Caco-2 (cell line): ENCODE measurements at places on chromosomes 7 and 10.

GRCh38 chr7:66542049-66542448, 86.6 kb upstream of the KCTD7 start:
- DNase-seq = no peak

DNA sequence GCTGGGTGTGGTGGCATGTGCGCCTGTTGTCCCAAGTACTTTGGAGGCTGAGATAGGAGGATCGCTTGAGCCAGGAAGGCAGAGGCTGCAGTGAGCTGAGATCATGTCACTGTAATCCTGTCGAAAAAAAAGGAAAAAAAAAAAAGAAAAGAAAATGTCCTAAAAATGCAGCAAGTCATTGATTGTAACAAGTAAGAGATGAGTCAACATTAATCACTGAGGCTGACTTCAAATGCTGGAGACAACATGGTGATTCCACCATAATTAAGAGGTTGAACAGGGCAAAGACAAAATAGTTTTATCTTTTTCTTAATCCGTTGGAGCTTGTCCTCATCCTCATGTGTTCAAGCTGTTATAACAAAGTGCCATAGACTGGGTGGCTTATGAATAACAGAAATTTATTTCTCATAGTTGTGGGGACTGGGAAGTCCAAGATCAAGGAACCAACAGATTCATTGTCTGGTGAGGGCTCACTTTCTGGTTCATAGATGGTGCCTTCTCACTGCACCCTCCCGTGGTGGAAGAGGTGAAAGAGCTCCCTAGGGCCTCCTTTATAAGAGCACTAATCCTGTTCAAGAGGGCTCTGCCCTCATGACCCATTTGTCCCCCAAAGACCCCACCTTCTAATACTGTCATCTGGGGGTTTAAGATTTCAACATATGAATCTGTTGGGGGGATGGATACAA, 60.3 kb downstream of the TBXAS1 start:
- DNase-seq = no peak

GRCh38 chr10:9188022-9188810, 1133.7 kb downstream of the GATA3 start:
- DNase-seq = no peak

- no peak for DNase-seq
Observed at GRCh38 chr7:117347480-117347879, 24.6 kb upstream of the WNT2 start.

DNA sequence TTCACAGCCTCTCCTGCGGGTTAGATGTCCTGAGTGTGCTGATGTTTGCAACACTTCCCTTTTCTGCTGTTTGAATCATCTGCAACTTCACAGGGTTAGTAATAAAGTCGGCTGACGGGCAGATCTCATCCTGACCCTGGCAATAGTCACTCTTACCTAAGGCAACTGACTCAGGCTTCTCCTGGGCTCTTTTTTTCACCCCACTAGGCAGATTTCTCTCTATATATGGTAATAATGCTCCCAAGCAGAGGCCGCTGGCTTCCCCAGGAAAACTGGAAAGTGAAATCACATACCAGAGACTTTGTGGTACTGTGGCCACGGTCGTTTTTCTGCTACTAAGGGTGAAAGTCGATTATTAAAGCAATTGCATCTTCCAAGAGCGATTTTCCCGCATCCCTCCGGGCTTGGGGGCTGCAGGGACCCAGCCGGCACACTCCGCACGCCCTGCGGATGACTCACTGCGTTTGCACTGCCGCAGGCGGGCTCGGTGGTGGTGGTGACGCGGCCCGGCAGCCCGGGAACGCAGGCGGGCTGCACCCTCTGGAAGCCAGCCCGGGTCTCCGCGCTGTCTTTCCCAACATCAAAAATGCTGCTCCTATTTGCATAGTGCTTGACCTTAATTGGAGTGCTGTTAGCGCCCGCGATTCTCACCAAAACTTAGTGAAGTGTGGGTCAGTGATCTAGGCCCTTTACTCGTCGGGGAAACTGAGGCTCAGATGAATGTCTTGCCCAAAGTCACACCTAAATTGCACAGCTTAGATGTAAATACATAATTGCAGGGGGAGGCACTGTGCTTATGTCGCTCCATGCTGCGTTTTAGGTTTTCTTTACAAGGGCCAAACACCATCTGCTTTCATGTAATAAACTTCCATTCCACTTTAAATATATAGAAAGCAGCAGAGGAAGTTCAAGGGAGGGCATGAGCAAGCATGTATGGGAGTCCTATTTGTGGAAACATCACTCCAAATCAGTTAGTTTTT, 47.6 kb upstream of the ITGB1 start:
- DNase-seq = peak; percentile 92

- DNase-seq = no peak
Observed at GRCh38 chr7:16417906-16418305, 3.4 kb downstream of the CRPPA start.

DNA sequence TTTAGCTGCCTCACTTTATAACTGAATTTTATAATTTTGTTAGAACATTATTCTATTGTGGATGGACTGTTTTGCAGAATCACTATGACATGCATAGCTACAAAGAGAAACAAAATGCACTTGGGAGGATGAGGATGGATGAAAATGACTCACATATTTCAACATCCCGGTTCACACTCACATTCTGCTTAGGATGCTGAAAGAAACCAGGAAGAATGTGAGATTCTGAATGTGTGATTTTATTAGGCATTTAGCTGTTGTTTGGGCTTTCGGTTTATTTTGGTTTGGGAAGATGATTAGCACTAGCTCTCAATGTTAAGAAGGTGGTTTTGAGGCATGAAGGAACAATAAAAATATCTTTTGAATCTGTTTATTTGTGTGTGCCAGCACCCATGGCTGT, 235.5 kb downstream of the SEMA3E start:
- no peak for DNase-seq

- DNase-seq = no peak
Observed at GRCh38 chr7:44184206-44184872, 4.9 kb downstream of the GCK start.

GRCh38 chr10:97399843-97400545, 1.1 kb downstream of the RRP12 start:
- DNase-seq = peak; percentile 67
